ENCODE measurements at places on chromosomes 7 and 10.

GRCh38 chr7:158000160-158000559 lies 587.5 kb downstream of the PTPRN2 start:
- DNase-seq, result no peak

GRCh38 chr7:155418304-155418703 lies 39.6 kb upstream of the EN2 start:
- no peak for DNase-seq

GRCh38 chr7:119842337-119842736 lies 430.6 kb upstream of the KCND2 start:
- DNase-seq, result no peak

GRCh38 chr7:137992550-137993394 lies 9.1 kb downstream of the CREB3L2 start:
- peak; percentile 88 for DNase-seq

DNA sequence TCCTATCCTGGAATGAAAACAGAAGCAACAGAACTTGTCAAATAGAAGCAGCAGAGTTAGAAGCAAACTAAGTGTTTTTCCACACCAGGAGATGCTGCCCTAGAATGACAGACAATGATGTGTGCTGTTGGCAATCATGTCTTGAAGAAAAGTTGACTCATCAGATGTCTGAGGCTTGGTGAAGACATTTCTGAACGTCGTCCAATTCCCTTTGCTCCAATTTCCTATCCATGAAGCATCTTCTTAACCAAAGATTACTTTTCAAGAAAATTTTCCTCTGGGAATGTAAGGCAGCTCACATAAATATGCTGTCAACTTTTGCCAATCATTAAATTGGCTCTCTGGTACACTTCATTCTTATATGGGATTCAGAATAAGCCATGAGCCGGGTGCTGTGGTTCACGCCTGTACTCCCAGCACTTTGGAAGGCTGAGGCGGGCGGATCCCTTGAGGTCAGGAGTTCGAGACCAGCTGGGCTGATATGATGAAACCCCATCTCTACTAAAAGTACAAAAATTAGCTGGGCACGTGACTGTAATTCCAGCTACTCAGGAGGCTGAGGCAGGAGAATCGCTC lies 34.6 kb downstream of the MALSU1 start:
- peak; percentile 40 for DNase-seq

- DNase-seq, result peak; percentile 46
These were observed 77.5 kb upstream of the STEAP1B start for GRCh38 chr7:22577470-22578001.

DNA sequence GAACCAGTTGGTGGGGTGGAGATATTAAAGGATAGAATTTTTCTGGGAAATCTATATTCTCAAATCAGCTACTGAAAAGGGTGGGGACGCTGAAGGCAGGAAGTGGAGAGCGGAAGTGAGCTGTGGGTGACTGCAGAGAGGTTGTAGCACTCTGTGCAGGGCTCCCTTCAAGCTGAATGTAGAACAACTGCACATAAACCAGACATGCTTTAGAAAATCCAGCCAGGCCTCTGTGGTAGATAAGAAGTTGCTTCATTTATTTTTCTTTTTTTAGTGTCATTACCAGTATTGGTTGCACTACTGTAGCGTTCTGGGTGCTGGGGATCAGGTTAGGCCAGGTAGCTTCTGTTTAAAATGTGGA lies 127.8 kb downstream of the CELF2 start:
- no peak for DNase-seq

GRCh38 chr10:91758303-91759146 lies 39.7 kb upstream of the TNKS2 start:
- DNase-seq, result no peak

- DNase-seq, result no peak
These were observed 24.8 kb downstream of the BRAF start for GRCh38 chr7:140899883-140900282.

DNA sequence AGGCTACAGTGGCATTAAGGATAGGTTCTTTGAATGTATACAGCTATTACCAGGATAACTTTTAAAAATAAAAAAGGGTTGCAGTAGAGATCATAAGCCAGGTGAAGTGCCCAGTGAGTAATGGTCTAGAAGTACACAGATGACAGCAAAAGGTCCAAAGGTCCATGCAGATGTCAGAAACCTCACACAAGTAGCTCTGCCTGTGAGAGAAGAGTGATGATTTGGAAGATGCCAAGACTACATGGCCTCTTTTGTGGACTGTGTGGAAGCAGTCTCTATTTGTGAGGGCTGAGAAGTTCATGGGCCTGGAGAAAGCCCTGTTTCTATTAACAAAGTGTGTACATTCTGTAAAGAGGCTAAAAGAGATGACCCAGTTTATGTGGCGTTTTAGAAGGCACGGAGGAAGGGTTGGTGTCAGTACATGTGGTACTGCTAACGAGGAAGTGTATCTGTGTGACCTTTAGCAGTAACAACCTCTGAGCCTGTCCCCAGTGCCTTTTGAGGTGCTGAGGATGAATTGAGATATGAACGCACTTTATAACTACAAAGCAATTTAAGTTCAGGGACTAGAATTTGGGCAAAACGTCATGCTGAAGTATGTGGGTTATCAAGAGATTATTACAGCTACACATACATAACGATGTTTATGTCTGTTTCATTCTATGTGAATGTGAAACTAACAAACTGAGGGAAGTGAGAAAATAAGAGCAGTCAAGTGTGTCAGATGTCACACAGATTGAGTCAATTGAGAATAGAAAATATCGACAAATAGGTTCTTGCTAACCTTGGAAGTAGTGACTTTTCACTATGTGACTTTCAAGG lies 7.6 kb downstream of the CYCS start:
- no peak for DNase-seq

GRCh38 chr7:16913643-16914042 lies 31.9 kb upstream of the AGR3 start:
- no peak for DNase-seq
